ENCODE measurements at places on chromosomes 2 and 18.

- no peak for DNase-seq
Observed at GRCh38 chr18:9494778-9495331, 19.5 kb downstream of the RALBP1 start.

- no peak for DNase-seq
Observed at GRCh38 chr18:7023063-7023580, 94.5 kb downstream of the LAMA1 start.

DNA sequence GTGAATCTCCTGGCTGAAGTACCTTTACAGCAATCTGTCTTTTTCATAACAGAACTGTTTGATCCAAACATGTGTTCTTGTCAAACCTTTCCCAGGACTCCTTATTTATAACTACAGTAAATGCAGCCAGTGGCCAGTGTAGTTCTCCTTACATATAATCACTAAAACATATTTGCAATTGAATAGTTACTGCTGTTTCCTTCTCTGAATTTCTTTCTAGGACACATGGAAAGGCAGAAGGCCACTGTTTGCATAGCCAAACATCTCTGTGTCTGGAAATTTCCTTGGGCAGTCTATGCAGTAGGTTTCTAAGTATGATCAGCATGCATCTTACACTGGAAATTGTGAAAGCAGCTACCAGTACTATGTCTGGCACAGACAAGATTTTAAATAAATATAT is 57.4 kb upstream of the COL3A1 start:
- no peak for DNase-seq

DNA sequence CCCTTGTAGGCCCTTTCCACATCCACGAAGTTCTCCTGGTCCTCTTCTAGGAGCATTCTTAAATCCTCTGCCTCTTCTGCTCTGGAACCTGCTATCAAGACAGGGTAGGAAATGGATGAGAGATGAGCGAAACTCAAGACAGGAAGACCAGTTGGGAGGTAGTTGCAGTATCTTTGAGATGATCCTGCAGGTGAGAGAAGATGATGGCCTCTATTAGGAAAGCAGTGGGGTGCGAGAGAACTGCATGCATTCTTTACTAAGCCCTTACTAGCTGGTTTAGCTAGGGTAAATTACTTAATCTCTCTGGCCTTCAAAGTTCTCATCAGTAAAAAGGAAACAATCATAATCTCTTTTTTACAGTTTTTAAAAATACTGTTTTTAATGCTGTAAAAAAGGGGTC is 47.0 kb downstream of the VSNL1 start:
- no peak for DNase-seq

- no peak for DNase-seq
Observed at GRCh38 chr2:61262699-61263098, 100.7 kb downstream of the C2orf74 start.

GRCh38 chr2:233039846-233040530 is 7.5 kb downstream of the NEU2 start:
- no peak for DNase-seq

DNA sequence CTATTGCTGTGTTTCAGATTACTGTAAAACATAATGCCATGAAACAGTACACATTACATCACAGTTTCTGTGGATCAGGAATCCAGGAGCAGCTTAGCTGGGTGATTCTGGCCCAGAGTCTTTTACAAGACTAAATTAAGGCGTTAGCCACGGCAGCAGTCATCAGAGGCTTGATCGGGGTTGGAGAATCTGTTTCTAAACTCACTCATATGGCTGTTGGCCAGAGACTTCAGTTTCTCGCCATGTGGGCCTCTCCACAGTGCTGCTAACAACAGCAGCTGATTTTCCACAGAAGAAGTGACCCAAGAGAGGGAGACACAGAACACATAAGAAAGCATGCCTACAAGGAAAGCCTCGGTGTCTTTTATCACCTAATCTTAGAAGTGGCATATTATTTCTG is 89.2 kb upstream of the MYO3B start:
- no peak for DNase-seq

- DNase-seq = no peak
Observed at GRCh38 chr2:178109813-178110212, 2.4 kb upstream of the RBM45 start.

DNA sequence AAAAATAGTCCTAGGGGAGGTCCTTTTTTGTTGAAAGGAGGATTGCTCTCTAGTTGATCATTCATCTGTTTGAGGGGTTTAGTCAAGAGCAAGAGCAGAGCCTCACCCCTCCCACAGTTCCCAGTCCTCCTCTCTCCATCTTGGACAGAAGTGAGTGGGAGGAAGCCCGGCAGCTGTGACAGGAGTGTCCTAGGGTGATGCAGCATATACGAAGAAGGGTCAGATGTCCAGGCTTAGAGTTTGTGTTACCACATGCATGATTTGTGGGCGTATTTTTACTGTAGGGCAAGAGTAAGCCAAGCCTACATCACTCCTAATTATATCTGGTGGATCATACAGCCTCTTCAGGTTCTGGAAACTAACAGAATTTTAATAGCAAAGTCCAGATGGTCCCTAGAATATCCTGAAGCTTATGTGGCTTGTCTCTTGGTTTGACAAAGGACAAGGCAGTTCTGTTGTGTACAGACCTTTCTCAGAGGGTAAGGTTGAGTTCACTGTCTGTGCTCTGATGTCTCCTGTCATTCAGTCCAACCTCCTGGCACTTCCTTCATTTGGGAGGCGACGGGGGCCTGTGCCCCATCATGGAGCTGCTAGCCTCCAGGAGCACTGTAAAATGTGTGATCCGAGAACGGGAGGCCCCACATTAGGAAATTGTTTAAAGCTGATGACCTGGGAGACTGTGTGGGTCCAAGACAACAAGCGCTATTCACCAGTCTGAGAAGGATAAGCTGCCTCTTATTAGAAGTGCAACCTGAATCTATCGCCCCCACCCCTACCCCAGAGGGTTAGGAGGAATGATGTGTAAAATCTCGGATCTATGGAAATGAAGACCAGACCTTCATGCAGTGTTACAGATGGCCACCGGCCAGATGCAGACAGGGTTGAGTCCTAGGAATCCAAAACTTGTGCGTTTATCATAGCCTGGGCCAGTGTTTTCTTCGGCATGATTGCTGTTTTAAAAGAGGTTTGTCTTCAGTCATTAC is 6.9 kb downstream of the CEP68 start:
- no peak for DNase-seq

GRCh38 chr2:175247159-175247558 is 65.6 kb upstream of the ATP5MC3 start:
- no peak for DNase-seq

DNA sequence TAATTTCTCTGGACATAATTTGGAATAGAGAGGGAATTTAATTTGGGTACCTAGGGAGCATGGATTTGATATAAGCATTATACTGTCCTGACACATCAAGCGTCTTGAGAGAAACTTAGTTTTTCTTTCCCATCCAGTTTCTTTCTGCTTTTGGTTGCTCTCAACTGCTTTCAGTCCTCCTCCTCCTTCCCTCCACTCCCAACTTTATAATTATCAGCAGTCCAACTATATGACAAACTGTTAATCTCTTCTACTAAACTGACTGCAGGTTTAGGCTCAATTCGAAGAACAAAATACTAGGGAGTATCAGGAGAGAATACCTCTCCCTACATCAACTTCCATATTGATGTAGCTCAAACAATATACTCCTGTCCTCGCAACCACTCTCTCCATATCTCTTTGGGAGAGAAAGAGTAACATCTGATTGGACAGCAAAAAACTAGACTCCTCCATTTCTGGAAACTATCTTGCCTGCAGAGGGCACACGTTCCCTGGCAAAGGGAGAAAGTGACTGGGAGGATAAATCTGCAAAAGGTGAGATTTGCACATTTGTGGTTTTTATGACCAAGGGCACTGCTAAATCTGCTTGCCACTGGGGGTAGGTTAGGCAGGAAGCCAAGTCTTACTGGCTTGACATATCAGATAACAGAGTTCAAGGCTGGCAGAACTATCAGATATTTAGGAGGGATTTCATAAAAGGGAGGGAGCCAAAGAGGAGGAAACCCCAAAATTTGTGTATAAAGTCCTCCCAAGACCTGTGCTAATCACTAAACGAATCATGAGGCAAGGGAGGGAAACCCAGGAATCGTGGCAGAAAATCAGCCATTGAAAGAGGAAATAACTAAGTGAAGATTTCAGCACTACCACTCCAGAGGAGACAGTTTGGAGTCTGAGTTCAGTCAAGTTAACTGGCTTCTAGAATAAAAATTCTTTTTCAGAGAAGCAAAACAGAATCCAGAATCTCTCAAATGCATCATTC is 40.0 kb downstream of the ICA1L start:
- no peak for DNase-seq

- no peak for DNase-seq
Observed at GRCh38 chr18:35810520-35810919, 162.0 kb upstream of the RMP24 start.

GRCh38 chr18:58992301-58993231 is 127.9 kb downstream of the ZNF532 start:
- no peak for DNase-seq

DNA sequence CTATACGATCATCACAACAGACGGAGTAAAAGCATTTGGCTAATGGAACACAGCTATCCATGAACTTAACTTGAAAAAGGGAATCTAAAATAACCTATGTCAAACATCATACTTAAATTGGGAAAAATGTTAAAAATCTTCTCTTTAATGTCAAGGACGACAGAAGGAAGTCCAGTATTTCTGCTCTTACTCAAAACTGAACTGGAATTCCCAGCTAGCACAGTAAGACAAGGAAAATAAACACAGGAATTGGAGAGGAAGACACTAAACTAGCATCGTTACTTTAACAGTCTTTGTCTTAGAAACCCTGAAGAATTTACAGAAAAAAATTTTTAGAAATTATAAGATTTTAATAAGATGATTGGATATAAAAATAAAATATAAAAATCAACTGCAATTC is 112.6 kb downstream of the HDAC4 start:
- DNase-seq = no peak

- no peak for DNase-seq
Observed at GRCh38 chr18:11112286-11112685, 37.1 kb downstream of the PIEZO2 start.

DNA sequence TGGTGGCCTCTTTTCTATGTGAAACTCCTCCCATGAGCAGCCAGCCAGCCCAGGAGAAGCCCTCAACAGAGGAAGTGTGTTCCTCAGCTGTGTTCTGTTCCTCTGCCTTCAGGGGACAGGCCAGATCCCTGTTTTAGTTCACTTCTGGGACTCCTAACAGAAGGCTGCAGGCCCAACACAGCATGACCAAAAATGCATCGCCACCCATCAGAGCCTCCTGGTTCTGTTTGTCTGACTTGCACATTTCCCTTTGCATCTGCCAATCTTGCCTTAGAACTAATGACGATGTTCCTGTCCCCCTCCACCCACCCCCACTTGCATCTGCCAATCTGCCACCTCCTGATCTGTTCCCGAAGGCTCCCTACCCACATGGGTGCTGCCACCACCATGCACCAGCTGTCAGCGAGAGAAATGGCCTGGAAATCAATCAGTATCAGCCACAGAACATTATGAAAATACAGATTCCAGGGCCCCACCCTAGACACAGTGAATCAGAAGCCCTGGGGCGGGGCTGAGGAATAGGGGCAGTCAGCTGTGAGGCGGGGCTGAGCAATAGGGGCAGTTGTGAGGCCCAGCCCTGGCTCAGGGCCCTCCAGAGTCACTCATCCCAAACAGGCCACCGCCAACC is 51.0 kb downstream of the FAM168B start:
- DNase-seq = no peak

DNA sequence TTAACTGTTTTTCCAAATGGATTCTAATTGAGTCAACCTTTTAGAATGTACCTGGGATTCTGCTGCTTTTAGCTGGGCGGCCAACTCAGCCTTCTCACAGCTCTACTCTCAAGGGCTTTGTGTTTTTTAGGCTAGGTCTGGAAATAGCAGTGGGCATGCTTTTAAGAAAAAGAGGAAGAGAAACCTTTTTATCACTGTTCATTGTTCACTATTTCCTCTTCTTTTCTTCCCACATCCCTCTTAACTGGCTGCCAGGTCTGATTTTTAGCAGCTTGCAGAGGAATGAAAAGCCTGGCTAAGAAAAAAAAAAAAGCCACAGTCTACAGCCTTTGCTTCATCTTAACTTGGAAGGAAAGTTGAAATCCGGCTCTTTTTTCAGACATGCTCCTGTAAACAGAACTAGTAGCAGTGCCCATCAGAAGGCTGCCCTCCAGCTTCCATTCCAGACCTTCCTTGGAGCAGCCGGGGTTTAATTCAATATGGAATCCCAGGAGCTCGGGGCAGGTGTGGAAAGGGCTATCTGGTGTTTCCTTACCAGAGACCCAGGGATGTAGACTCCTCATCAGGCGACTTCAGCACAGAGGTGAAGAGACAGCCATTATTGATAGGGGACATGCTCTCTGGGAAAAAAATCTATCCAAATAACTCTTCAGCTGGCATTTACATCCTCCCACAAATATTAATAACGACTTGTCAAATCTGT is 230.7 kb downstream of the MYO3B start:
- DNase-seq = no peak

- no peak for DNase-seq
Observed at GRCh38 chr2:238820916-238821315, 27.0 kb upstream of the TWIST2 start.

DNA sequence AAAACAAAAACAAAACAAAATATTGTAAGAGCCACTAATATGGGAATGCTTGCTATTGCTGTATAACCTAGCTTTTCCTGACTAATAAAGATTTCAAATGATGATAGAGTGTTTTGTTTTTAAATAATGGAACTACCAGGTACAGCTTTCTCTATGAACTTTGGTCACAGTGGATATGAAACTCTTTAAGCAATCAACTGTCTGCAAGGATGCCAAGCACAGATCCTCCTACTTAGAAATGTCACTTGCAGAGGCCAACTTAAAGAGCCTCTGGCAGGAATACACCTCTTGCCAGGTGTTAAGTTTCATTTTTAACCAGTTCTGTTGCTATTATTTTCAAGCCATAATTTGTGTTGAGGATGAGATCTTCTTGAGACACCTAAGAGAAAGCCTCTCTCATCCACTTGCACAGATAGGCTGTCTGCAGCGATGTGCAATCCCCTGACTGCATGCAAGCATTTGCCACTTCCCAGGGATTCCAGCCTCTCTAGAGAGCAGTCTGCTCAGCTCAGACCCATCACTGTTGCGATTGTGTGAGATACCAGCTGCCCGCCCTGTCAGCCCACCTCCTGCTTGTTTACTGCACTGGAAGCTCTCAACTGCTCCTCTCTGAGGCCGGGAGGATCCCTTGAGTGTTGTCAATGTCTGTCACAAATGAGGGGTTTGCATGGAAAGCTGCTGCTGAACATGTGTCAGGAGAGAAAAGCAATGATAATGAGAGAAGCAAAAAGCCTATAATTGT is 86.1 kb upstream of the SCG2 start:
- DNase-seq = no peak

- DNase-seq = no peak
Observed at GRCh38 chr2:215933151-215933550, 80.2 kb downstream of the MREG start.

DNA sequence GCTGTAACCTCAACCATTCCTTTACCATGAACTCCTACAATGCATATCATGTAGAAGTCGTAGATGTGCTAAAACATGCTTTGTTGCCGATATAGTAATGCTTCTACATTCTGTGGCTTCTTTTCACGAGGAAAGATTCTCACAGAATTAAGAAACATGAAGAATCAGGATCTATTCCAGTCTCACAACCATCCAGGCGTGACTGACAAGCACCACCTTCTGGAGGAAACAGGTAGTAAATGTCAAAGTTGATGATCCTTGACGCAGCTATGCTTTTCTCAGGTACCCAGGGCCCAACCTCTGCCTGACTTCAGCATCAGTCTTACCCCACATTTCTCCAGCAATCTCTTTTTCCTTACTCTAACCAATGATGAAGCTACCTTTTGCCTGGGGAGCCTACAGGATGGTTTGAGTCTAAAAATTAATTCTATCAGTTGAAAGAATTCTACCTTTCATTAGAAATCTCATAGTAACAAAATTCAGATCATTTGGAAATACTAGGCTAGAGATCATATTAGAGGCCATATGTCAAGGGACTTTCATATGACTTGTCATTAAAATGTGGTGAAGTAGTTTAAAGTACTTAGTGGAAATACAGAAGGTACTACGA is 123.3 kb upstream of the RND3 start:
- DNase-seq = no peak

Measured in vagina (tissue), 2 donors.